ENCODE measurements at places on chromosomes 6 and 20.

- H3K27me3 ChIP-seq, result no peaks in the 10 kb centered on the region
- no peak overlapping the region for H3K4me3 ChIP-seq
- no peaks in the 10 kb centered on the region for H3K36me3 ChIP-seq
- H3K27ac ChIP-seq, result peak overlapping the region; percentile 72
Measured at GRCh38 chr6:14001329-14002012, 76.7 kb downstream of the RNF182 start.

- H3K4me3 ChIP-seq, result no peak overlapping the region
- no peak overlapping the region for H3K27ac ChIP-seq
Measured at GRCh38 chr6:57303931-57304681, 13.3 kb upstream of the PRIM2 start.

GRCh38 chr6:129320892-129321291 is 389.1 kb downstream of the ARHGAP18 start:
- no peaks in the 10 kb centered on the region for H3K4me1 ChIP-seq
- no peak overlapping the region for H3K4me3 ChIP-seq
- no peaks in the 10 kb centered on the region for H3K27me3 ChIP-seq
- no peak for DNase-seq
- no peak overlapping the region for H3K27ac ChIP-seq

- peaks cover 16% of the 10 kb centered on the region for H3K4me1 ChIP-seq
- no peaks in the 10 kb centered on the region for H3K36me3 ChIP-seq
- DNase-seq, result no peak
- peaks cover 11% of the 10 kb centered on the region for H3K27me3 ChIP-seq
- no peak overlapping the region for H3K4me3 ChIP-seq
Measured at GRCh38 chr20:51452091-51452613, 90.4 kb downstream of the NFATC2 start.

DNA sequence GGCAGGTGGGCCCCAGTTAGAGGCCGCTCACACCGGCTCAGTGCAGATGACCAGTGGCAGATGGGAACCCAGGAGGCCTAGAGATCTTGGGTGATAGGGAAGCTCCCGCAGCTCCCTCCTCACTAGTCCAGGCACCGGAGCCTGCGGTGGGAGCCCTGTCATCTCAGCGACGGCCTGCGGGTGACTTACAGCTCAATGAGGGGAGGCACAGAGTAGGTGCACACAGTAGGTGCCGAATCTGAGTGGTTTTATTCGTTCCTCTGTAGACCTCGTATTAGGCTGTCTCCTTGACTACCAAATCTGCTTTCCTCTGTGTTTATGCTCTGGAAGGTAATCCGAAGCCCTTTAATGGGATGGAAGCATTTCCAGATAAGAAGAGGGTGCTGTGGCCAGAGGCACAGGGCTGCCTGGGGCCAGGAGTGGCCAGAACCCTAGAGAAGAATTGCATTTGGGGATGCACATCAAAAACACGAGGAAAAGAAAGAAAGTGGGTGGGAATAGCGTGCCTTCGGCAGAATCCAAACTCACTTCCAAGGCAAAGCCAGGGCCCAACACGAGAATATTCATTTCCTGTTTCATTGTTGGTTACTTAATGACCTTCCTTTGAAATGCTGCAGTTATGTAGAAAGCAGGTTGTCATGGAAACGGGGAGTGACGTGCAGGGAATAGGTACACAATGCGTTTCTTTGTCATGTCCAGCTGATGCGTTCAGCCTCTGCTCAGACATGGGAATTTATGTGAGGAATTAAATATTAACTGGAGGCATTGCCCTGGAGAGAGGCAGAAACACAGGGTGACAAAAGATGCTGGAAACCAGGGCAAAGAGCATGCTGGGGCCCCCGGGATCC is 24.7 kb downstream of the MYT1 start:
- H3K27me3 ChIP-seq, result peaks cover 5% of the 10 kb centered on the region
- H3K27ac ChIP-seq, result no peak overlapping the region

- no peaks in the 10 kb centered on the region for H3K27me3 ChIP-seq
- H3K27ac ChIP-seq, result peak overlapping the region; percentile 83
- DNase-seq, result no peak
- peak overlapping the region; percentile 2 for H3K4me3 ChIP-seq
Measured at GRCh38 chr6:156953127-156953478, 175.9 kb downstream of the ARID1B start.

- H3K27me3 ChIP-seq, result peaks cover 33% of the 10 kb centered on the region
- H3K4me3 ChIP-seq, result no peak overlapping the region
Measured at GRCh38 chr6:10884245-10884972, 2.4 kb upstream of the SYCP2L start.

DNA sequence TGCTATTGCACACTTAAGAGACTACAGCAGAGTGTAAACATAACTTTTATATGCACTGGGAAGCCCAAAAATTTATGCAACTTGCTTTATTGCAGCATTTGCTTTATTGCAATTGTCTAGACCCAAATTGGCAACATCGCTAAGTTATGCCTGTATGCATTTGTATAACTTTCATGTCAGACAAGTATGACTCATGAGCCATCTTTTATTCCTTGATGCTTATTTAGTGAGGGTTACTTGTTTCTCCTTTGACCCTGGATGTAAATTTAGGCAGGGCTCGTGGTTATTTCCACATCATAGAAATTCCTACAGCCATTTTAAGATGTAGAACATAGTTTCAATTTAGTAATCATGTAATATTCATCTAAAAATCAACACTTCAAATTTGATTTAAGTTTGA is 130.3 kb upstream of the LY86 start:
- H3K4me3 ChIP-seq, result no peak overlapping the region
- no peaks in the 10 kb centered on the region for H3K4me1 ChIP-seq
- no peak for DNase-seq

GRCh38 chr20:35988910-35989463 is 20.6 kb downstream of the CNBD2 start:
- no peak overlapping the region for H3K27ac ChIP-seq
- no peak overlapping the region for H3K4me3 ChIP-seq
- H3K4me1 ChIP-seq, result no peaks in the 10 kb centered on the region

GRCh38 chr6:104573350-104573749 is 286.4 kb downstream of the HACE1 start:
- no peaks in the 10 kb centered on the region for H3K36me3 ChIP-seq
- H3K27me3 ChIP-seq, result no peaks in the 10 kb centered on the region
- no peak overlapping the region for H3K4me3 ChIP-seq
- H3K4me1 ChIP-seq, result no peaks in the 10 kb centered on the region

- no peak for DNase-seq
- H3K4me1 ChIP-seq, result no peaks in the 10 kb centered on the region
Measured at GRCh38 chr6:97456070-97456469, 173.1 kb upstream of the MMS22L start.

GRCh38 chr20:48706116-48706656 is 121.6 kb downstream of the PREX1 start:
- no peak overlapping the region for H3K4me3 ChIP-seq
- H3K36me3 ChIP-seq, result no peaks in the 10 kb centered on the region
- no peak for DNase-seq
- peaks cover 5% of the 10 kb centered on the region for H3K27me3 ChIP-seq

DNA sequence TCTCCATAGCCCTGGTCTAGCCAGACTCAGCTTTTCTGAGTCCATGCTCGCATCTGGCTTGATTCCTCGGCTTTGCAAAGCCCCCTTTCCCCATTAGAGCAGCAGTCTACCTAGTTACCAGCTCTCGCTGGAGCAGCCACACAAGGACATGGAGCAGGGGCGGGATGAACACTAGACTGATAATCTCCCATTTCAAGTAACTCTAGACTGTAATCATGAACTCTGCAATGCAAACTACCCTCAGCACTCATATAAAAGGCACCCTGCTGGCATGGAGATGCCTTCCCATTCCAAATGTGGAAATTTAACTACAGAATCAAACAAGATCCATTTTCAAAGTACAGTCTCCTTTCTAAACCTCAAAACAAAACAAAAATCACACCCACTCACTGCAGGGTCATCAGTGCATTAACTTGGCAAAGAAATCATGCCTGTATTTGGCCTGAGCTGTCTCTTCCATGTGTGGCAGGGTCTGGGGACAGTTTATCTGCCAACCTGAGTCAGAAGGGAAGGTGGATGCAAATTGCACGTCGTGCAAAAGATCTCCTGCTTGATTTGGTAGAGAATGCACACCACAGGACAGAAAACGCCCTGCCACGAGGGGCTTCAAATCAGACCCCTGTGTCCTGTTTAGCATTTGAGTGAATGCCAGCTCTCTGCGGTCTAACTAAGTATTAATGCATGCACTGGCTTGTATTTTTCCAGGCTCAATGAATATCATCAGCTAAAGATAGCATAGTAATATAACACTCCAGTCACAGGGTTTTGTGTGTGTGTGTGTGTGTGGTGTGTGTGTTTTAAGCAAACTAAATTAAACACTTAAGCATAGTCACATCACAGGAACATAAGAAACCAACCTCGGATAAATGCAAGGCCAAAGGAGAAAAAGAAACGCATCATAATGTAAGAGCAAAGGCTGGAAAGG is 85.3 kb downstream of the MYLK4 start:
- peaks cover 4% of the 10 kb centered on the region for H3K4me1 ChIP-seq
- H3K27me3 ChIP-seq, result no peaks in the 10 kb centered on the region
- no peak for DNase-seq

DNA sequence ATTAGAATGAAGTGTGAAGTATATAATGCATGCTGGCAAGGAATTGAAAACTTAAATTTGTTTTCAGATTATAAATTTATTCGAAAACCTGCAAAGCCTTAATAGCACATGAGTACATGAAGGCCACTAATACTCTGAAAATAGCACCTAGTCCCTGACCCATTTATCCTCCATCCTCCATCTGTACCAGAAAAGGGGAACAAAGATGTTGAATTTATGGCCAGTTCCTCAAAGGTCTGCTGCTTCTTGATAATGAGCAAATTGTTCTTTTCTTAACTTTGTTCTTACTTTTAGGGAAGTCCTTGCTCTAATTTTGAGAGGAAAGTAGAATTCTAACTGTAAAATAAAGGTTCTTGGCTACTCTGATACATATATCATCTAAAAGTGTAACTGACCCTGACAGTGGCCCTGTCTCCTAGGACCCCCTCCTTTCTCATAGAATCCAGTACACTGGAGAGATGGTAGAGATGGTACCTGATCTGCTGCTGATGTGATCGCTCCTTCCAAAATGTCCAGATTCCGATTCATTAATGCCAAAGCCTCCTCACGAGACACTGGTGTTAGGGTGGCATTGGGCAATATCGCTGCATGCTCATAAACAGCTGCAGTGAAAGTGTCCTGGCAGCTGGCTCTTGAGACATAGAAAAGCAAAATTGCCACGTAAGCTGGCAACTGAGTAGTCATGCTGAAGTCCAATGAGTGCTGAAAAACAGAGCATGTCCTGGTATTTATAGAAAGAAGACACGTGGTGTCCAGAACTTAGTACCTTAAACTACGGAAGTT is at the start of gene VNN1:
VNN1 (minus strand) TSS at position 704 of the 783 bp plus-strand sequence; CDS start at position 684, 20 bp downstream.
- no peaks in the 10 kb centered on the region for H3K27me3 ChIP-seq
- H3K27ac ChIP-seq, result no peak within 1 kb of the TSS
- DNase-seq, result no peak
- no peaks in the 10 kb centered on the region for H3K36me3 ChIP-seq
- peaks cover 3% of the 10 kb centered on the region for H3K4me1 ChIP-seq

DNA sequence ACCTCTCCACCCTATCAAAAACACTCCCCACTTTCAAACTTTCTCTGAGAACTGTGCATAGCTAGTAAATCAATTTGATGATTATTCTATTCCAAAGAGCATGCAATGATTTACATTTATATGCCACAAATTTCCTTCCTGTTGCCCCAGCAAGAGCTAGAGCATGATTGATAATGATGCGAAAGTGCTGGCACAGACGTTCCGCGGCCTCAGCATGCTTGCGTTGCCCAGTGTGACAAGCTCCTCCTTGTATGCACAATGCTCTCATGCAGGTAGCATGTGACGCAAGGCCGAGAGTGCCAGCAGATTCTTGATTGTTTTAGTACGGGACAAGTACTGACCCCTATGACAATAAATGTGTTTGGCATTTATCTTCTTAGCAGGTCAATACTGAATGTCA is 696.3 kb upstream of the SLC35B3 start:
- H3K36me3 ChIP-seq, result no peaks in the 10 kb centered on the region
- no peak overlapping the region for H3K27ac ChIP-seq
- H3K4me3 ChIP-seq, result no peak overlapping the region
- H3K4me1 ChIP-seq, result peaks cover 5% of the 10 kb centered on the region
- no peaks in the 10 kb centered on the region for H3K27me3 ChIP-seq

DNA sequence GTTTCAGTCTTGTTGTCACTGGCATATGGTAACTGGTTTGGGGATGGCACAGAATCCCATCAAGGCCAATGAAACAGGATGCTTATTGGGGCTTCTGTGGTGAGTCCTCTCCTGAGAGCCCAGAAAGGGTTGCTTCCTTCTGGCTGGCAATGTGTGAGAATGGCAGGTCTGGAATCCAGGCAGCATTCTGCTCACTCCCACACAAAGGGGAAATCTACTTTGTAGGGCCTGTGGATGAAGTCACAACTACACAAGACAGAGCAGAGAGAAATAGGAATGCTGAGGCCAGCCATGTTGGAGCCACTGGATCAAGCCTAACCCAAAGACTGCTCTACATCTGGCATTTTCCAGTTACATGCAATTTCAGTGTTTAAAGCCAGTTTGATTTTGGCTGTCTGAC is 15.7 kb downstream of the PLAGL2 start:
- no peak for DNase-seq
- H3K4me3 ChIP-seq, result no peak overlapping the region
- no peaks in the 10 kb centered on the region for H3K27me3 ChIP-seq

GRCh38 chr20:54176610-54177009 is 2.8 kb upstream of the CYP24A1 start:
- H3K36me3 ChIP-seq, result no peaks in the 10 kb centered on the region
- H3K4me3 ChIP-seq, result no peak overlapping the region
- H3K27me3 ChIP-seq, result peaks cover 5% of the 10 kb centered on the region
- DNase-seq, result peak; percentile 65
- H3K27ac ChIP-seq, result peak overlapping the region; percentile 57
- H3K4me1 ChIP-seq, result peaks cover 66% of the 10 kb centered on the region

DNA sequence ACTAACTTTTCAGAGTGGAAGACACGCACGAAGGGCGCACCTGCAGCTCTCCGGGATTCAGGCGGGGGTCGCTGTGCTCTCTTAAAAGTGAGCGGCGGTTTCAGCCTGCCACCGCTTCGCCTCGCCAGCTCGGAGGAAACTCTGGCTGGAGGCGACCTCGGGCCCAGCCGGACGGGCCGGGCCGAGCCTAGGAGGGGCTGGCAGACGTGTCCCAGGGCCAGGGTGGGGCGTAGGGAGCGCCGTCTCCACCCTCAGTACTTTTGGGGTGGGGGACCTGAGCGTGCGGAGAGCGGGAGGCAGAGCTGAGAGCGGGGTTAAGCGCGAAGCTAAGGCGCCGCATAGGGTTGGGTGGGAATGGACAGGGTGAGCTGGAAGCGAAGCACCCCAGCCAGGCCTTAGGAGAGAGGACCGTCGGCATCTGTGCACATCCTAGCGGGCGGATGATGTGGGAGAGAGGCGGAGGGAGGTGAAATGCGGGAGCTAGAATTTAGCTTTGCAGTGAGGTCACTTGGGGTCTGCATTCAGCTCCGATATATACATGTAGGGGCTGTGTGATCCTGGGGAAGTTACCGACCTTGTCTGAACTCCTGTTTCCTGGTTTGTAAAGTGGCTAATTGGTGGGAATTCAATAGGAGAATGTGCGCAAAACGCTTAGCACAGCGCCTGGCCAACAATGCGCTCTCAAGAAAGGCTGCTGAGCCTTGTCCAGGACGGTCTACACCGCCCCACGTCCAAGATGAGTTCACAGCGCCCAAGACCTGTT is 6.5 kb upstream of the TFAP2A start:
- DNase-seq, result no peak
- H3K4me1 ChIP-seq, result peaks cover 24% of the 10 kb centered on the region
- no peaks in the 10 kb centered on the region for H3K27me3 ChIP-seq
- no peaks in the 10 kb centered on the region for H3K36me3 ChIP-seq
- H3K4me3 ChIP-seq, result no peak overlapping the region

- no peak overlapping the region for H3K27ac ChIP-seq
- no peak for DNase-seq
- H3K27me3 ChIP-seq, result no peaks in the 10 kb centered on the region
- no peaks in the 10 kb centered on the region for H3K36me3 ChIP-seq
- H3K4me1 ChIP-seq, result no peaks in the 10 kb centered on the region
Measured at GRCh38 chr6:15744818-15745402, 82.1 kb upstream of the DTNBP1 start.

Data from keratinocyte (primary cell).